ENCODE measurements at places on chromosomes 16 and 17.
A peak's percentile ranks its signal among the peaks of the same experiment; 100 is the strongest.

DNA sequence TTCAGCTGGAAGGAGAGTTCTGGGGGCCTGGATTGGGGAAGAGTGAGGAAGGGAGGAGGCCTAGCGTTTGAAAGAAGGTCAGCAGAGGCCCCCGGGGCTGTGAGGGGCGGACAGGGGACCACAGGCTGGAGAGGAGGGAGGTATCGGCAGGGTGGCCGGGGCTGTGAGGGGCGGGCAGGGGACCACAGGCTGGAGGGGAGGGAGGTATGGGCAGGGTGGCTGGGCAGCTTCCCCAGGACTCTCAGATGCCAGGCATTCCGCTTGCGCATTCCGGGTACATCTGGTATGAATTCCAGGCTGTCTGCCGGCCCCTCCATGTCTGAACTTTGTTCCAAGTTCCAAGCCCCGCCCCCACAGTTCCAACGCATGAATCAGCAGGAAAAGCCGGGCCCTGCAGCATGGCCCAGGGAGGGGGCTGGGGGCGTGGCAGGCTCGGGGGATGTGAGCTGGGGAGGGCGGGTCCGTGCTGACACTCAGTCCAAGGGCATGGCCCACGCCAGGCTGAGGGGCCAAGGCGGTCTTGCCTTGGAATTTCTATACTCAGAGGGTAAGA, 4.3 kb upstream of the TLCD2 start:
- no peak for DNase-seq

DNA sequence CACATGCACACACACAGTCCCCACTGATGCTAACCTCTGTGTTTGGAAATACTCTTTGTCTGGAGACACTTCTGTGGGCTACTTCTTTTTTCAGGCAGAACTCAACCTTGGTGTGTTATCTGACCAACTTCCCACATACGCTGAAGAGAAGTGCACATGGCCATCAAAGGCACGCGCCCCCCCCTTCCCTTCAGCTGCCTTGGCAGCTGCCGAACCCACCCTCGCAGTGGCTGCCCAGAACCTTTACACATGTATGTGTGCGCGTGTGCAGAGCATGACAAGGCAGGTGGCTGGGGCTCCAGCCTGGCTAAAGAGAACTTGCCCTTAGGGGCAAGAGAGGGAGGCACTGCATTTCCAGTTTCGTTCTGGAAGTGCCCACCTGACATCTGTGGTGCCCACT, 3.9 kb downstream of the RAPGEFL1 start:
- no peak for DNase-seq

DNA sequence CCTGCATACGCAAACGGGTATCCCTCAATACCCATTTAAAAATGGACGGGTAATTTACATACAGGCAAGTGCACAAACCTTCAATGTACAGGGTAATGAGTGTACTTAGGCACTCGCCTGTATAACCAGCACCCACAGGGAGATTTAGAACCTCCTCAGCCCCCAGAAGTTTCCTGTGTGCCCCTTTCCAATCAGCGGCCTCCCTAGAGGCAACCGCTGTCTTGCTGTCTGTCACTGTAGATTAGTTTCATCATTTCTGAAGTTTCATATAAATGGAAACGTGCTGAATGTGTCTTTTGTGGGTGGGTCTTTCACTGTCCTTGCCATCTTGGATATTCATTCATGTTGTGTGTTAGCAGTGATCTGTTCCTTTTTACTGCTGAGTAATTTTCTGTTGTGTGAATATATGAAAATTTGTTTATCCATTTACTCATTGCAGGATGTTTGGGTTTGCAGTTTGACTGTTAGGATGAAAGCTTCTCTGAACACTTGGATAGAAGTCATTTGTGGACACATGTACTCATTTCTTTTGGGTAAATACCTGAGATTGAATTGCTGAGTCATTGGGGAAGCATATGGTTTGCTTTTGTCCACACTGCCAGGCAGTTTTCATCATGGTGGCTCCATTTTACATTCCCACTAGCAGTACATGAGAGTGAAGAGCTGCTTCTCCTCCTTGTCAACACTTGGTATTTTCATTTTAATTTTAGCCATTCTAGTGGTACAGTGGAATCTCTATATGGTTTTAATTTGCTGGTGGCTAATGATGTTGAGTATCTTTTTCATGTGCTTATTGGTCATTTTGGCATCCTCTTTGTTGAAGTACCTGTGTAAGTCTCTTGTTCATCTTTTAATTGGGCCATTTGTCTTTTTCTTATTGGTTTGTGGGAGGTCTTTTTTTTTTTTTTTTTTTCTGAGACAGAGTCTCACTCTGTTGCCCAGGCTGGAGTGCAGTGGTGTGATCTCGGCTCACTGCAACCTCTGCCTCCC, 2.1 kb upstream of the ADCY7 start:
- no peak for DNase-seq

DNA sequence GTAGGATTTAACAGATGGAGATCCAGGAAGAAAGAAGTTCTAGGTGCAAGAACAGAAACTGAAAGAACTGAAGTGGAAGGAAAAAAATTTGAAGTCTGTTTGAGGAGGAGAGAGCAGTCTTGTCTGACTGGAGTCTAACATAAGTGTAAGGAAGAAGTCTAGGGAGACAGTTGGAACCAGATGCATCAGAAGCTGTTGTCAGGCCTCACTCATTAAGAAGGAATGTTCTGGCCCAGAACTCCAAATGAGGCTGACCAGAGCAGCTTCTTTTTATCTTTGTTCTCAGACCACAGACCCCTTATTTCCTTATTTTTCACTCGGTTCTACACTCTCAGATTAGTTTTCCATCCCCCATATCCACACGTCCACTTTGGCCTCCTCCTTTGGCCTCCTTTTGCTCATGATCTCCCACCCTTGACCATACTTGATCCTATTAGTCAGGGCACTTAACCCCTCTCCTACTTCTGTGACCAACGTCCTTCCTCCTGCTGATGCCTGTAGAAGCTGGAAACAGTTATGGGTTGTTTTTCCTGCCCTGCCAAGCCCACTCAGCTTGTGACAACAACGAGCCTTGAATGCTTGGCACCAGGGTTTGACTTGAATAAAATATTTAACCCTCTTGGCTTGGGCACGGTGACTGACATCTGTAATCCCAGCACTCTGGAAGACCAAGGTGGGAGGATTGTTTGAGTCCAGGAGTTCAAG, 7.0 kb upstream of the MYH2 start:
- no peak for DNase-seq

DNA sequence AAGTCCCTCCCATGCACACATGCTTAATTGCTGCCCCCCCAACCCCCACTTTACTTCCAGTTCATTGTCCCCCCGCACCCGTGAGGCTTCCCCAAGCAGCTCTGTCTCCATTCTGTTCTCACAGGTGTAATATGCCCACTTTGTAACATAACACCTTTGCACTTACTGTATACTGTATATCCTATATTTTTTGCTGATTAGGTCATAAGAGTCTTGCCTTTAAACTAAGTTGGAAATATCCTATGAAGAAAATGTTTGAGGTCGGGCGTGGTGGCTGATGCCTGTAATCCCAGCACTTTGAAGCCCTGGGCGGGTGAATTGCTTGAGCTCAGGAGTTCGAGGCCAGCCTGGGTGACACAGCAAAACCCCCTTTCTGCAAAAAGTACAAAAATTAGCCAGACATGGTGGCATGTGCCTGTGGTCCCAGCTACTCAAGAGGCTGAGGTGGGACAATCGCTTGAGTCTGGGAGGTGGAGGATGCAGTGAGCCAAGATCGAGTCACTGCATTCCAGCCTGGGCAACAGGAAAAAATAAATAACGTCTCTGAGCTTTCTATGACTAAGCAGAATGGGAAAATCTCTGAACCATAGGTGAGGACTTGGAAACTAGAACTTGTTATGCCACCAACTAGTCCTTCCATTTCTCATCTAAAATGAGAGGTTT, 76.1 kb downstream of the TNRC6C start:
- no peak for DNase-seq

- DNase-seq: no peak
Observed at GRCh38 chr17:17787568-17787967, 49.2 kb downstream of the SREBF1 start.

DNA sequence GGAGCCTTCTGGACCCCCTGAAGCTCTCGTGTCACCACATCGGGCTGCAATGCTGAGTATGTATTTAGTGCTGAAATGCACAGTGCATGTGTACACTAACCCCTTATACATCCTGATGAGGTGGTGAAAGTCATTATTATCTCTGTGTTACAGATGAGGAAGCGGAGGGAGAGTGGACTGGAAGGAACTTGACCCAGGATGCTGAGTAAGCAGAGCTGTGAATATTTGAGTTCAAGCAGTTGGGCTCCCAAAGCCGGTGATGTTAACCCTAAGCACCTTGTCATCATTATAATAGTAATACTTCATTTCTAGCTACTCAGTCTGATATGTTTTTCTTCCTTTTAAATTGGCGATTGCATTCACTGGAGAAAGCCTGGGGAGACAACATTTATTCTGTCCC, 25.9 kb upstream of the NKD1 start:
- DNase-seq: no peak

DNA sequence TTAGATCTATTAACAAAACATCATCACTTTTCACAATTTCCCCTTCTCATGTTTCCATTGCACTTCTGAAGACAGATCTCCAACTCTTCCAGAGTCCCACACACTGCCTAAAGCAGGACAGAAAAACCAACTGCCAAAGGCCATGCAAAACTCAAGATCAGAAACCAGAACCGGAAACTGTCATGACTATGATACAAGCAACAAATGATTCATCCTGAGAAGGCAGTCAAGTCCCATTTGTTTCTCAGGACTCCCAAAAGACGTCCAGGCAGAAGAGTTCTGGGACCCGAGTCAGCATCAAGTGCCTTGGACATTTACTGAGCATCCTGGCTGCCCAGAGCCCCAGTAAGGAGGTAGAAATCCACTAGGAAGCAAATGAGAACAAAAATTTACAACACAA, 38.8 kb downstream of the ERN1 start:
- DNase-seq: no peak

DNA sequence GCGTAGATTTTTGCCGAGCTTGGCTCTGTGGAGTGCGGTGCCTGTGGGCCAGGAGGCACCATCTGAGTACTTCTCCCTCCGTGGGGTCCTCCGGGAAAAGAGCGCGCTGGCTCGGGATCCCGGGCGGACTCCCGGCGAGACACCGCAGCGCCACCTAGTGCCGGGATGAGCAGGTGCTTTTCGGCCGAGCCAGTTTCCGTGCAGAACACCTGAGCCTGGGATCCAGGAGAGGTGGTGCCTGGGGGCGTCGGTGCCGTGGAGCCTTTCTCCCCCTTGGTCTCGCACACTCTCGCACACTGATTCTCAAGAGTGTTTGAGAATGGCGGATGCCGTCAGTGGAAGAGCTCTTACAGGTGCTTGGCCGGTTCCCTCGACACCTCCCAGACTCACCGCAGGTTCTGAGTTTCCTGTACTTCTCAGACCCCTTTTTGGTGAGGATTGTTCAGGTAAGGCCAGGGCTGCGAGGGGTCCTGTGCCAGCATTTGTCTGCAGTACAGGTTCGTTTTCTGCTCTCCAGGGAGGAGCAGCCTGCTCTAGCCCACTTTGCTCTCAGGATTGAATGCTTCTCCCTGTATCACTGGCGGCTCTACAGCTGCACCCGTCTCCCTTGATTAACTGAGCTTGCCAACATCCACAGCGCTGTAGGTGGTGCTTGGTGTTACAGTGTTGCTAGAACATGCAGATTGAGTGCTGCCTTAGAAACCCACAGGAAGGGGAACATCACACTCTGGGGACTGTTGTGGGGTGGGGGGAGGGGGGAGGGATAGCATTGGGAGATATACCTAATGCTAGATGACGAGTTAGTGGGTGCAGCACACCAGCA, 23.3 kb downstream of the TBCD start:
- peak; percentile 6 for DNase-seq

GRCh38 chr16:84462296-84463210, 41.9 kb downstream of the MEAK7 start:
- DNase-seq: no peak
